ENCODE measurements at places on chromosomes 2 and 18.

GRCh38 chr2:64905338-64906024 lies 83.7 kb upstream of the SLC1A4 start:
- no peak for DNase-seq

DNA sequence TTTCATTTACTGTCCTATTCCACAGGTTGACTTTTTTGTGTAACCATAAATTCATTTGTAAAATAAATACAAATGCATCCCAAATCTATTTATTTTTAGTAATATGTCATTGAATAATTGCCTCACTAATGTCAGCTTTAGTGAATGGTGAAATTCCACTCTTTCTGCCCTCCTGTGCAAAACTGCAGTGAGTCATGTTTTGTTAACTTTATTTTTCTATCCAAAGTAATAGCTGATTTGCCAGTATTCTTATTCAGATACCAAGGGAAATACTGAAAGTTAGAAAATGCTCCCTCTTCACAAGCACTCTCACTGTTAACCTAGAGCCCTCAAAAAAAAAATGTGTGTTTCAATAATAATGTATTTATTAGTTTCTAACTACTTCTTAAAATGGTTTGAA lies 322.8 kb downstream of the RIT2 start:
- no peak for DNase-seq

- no peak for DNase-seq
Observed at GRCh38 chr18:56738184-56738583, 87.0 kb downstream of the WDR7 start.

DNA sequence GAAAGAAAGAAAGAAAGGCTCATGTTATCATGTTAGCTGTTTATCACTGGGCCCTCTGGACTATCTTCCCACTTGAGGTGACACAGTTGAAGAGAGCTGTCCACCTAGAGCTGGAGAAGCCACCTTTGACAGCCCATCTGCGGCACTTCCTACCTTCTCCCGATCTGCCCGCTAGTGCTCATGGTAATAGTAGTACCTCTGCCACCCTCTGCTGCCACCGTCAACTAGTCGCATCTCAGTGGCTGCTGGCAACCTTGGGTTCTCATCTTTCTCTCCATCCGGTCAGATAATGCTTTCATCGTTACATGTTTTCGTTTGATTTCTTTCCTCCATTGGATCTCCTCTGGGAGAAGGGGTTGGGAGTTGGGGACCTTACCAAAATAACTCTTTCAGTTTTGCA lies 63.2 kb upstream of the COPS8 start:
- no peak for DNase-seq

DNA sequence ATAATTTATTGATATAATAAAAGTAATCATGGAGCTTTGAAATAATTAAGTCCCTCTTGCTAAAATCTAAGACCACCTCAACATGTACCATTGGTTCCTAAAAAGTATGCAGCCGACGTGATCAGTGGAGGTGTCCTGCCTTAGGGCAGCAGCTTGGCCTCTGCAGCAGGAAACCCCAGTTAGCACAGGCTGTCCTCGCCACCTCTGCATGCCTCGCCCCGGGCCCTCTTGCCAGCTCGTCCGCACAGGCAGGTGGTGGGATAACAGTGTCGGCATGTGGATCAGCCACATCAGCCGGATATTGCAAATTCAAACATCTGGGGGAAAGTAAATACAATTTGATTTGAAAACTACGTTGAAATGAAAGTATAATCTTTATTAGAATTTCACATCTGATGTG lies 22.9 kb downstream of the COA5 start:
- no peak for DNase-seq

GRCh38 chr2:232332940-232333259 lies 45.7 kb upstream of the ALPP start:
- DNase-seq = no peak

DNA sequence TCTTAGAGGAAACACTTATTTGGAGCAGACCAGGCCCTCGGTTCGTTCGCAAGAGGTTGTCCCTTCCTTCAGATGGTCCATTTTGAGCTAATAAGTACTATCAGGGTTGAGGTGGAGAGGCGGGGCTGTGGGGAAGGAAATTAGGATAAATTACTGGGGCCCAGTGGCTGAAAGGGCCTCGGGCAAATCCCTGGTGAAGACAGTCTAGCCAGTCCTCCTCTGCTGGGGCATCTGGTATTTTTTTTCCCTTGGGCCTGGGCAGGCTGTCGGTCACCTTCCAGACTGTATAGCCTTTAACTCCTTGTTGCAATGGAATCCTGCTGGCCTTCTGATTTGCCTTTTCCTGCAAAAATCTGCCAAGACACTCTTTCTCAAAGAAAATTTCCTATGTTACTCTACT lies 1.7 kb upstream of the MYO3B start:
- DNase-seq = no peak

DNA sequence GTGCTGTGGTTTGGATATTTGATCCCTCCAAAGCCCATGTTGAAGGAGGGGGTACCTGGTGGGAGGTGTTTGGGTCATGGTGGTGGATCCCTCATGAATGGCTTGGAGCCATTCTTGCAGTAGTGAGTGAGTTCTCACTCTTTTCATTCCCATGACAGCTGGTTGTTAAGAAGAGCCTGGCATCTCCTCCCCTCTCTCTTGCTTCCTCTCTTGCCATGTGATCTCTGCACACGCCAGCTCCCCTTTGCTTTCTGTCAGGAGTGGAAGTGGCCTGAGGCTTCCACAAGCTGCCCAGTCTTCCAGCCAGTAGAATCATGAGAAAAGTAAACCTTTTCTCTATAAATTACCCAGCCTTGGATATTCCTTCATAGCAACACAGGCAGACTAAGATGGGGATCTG lies 8.6 kb downstream of the ADD2 start:
- no peak for DNase-seq

DNA sequence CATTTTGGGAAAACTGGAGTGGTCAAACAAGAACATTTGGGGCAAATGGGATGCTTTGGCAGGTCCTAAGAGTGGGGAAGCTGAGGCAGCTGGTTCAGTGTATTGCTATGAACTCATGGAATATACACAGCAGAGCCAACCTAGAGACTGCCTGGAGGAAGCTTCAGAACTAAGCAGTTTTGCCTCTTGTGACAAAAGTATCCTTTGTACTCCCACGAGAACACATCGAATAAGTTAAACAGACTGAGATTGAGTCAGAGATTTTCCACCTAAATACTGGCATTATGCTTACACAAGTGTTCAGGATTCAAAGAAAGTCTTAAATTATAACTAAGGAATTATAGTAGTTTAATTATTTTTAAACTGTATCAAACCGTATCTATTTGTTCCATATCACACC lies 5.2 kb upstream of the ARMC9 start:
- no peak for DNase-seq

- DNase-seq = no peak
Observed at GRCh38 chr2:156110890-156111289, 221.6 kb downstream of the NR4A2 start.

- DNase-seq = no peak
Observed at GRCh38 chr2:82124629-82125028, 1820.1 kb upstream of the LRRTM1 start.

GRCh38 chr2:211468877-211469663 lies 912.7 kb downstream of the CPS1 start:
- DNase-seq = no peak

- no peak for DNase-seq
Observed at GRCh38 chr18:45276878-45277277, 338.4 kb upstream of the SLC14A2 start.

- peak; percentile 50 for DNase-seq
Observed at GRCh38 chr18:8696749-8697211, 8.6 kb upstream of the MTCL1 start.

- no peak for DNase-seq
Observed at GRCh38 chr2:138831691-138832090, 51.5 kb upstream of the NXPH2 start.

- no peak for DNase-seq
Observed at GRCh38 chr2:42547014-42547413, 21.4 kb upstream of the MTA3 start.

GRCh38 chr2:60963190-60963589 lies 54.3 kb upstream of the PEX13 start:
- DNase-seq = no peak

GRCh38 chr2:237444071-237444470 lies 30.1 kb upstream of the COL6A3 start:
- DNase-seq = no peak

DNA sequence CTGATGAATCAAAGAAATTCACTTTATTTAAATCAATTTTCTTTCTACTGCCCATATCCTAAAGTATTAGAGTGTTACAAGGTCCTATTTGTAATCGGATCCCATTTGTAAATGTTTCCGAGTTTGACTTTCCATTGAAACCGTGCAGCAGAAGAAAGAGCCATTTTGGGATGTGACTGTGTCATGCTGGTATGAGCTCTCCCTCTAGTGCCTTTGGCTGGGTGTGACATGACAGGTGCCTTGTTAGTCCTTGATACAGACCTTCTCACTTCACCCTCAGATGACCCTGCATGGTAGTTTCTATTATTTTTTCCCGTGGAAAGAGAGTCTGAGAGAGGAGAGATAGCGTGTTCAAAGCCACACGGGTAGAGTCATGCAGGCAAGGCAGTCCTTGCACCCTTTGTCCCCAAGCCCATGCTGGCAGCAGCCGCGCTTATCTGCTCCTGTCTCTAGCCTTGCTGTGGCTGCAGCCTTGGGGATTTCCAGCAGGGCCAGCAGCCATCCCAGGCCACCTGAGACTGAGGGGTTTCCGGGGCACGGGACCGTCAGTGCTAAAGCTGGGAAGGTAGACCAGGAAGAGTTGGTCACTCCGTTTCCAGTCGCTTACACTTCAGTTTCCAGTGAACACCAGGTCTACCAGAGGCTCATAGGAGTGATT lies 21.4 kb downstream of the CHMP1B start:
- no peak for DNase-seq

- no peak for DNase-seq
Observed at GRCh38 chr2:162433491-162433890, 89.6 kb downstream of the GCA start.

GRCh38 chr18:45066886-45067285 lies 386.2 kb downstream of the SETBP1 start:
- DNase-seq = no peak

DNA sequence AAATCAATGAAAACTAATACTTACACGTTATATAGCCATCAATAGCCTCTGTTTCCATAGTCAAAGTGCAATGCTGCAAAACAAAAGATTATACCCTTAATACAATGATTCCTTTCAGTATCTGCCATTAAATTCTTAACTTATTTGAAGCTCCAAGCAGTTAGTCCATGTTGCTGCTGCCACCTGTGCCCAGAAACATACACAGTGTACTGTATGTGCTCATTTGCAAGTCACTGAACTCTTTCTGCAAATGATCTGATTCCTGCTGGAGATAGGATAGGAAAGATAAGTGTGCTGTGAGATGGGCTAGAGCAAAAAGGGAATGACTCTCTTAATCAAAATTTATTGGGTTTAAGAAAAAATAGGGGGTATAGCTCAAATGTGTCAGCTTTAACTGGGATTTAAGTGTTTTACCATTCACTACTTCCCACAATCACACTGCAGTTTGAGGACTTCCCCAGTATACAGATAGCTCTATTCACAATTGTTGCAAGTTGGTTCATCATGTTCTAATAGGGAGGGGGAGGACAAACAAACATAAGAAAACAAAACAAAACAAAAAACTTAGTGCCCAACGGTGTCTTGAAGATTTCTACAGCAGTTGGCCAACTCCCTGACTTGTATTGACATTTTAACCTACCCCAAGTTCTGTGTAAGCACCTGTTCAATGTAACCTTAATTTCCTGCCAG lies 2.7 kb downstream of the IKZF2 start:
- peak; percentile 73 for DNase-seq

- no peak for DNase-seq
Observed at GRCh38 chr2:235024191-235024860, 72.5 kb downstream of the SH3BP4 start.

DNA sequence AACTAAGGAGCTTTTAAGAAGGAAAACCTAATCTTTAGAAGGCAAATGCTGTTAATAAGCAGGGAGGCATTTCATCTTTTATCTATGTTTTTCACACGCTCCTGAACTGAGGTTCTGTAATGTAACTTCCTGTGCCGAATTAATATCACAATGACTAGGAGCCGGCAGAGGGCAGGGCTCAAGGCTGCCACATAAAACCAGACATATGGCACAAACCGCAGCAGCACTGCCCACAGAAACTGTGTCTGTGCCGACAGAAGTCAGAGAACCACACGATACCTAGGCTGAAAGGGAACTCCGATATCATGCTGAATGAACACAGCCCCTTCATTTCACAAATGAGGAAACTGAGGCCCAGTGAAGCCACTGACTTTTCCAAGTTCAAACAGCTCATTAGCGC lies 112.1 kb downstream of the EIPR1 start:
- DNase-seq = no peak

GRCh38 chr2:168490015-168490874 lies 34.2 kb downstream of the CERS6 start:
- DNase-seq = no peak

- DNase-seq = no peak
Observed at GRCh38 chr2:189076120-189076519, 101.9 kb downstream of the COL3A1 start.

- no peak for DNase-seq
Observed at GRCh38 chr2:238264072-238264460, 24.2 kb upstream of the HES6 start.

DNA sequence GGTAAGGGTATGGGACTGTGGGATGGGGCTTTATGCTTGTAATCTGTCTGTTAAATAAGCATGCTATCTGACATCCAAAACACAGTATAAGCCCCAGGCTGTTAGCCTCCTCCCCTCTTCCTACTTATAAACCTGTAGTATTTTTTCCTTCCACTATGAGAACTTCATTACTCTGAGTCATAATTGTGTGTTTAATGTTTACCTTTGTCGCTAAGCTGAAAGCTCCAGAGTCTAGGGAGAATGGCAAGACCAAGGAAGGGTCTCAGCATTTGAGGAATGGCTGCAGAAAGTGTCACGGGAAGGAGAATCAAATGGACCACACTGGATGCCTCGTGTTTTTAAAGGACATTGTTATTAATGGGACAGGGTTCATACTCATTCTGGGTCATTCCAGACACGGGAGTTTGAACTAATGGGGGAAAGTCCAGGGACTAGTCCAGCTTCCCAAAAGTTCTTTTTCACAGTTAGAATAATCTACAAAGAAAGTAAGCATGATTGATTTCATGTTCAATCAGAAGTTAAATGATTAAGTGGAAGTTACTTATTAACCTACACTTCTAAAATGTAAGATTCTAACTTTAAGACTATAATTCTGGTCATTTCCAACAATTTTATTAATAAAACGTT lies 292.2 kb downstream of the AFF3 start:
- DNase-seq = no peak

GRCh38 chr18:21636769-21637168 lies 24.7 kb downstream of the SNRPD1 start:
- no peak for DNase-seq
